SW480 (cell line): ENCODE measurements at places on chromosomes 12 and 14.

DNA sequence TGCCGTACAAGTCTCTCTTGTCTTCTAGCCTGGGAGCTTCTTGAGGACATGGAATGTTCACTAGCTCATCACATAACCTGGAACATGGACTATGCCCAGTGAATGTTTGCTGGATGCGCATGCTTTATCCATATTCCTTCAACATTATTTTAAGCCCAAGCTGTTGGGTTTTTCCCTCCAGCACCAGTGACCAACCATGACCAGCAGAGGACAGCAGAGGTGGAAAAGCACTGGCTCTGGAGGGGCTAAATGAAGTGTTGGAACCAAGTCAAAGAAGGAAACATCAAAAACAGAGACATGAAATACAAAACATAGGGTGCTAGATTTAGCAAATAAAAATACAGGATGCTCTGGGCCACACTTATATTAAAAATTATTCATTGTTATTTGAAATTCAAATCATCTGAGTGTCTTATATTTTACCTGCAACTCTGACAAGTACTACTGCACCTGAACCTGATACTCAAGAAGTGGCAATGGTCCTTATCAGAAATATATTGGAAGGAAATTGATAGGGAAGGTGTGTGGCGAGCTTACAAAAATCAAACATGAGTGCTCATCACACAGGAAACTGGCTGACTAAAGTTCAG, 23.1 kb upstream of the HELB start:
- peak; percentile 18 for DNase-seq

DNA sequence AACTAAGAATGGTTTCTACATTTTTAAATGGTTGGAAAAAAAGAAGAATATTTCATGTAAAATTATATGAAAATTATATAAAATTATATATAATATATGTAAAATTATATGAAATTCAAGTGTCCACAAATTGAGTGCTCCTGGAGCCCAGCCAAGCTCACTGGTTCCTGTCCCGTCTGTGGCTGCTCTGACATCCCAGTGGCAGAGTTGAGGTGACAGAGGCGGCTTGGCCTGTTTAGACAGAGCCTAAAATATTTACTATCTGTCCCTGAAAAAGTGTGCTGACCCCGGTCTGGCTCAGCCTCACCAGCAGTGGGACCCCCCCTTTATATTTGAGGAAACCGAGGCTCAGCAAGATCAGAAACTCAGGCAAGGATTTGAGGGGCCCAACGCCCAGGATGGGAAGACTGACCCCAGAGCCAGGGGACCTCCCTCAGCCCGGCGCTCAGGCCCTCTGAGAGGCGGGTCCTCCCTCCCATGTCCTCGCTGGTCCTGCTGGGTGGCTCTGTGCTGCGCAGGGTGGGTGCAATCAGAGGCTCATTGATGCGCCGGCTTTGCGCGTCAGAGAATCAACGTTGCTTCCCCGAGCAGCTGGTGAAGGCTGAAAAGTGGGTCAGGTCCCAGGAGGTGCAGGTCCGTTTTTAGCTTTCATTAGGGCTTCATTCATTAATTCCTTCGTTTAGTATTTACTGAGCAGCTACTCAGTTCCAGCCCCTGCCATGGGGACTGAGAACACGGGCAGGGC, 21.5 kb upstream of the BEGAIN start:
- no peak for DNase-seq

DNA sequence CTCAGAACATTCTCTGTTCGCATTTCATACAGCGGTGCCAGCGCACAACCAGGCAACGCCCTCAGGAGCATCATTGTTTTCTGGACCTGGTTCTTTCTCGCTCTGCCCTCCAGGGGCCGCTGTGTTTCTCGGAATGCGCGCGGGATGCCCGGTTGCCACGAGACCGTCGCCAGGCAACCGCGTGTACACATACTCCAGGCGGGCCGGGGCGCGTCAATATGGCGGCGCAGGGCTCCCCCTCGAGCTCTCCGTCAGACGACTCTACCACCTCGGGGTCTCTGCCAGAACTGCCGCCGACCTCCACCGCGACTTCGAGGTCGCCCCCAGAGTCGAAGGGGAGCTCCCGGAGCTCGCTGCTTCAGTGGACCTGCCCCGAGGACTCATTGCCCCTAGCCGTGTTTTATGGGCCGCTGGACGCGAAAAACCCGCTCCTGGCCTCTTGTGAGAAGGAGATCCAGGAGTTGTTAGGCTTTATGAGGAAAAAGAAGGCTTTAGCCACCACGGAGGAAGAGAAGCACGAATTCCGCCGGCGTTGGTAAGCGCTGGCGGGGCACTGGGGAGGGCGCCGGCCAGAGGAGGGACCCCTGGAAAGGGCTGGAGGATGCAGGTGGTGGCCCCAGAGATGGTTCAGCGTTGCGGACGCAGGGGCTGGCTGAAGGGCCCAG, at the start of gene CFAP54:
TSS of gene CFAP54 (plus strand) at position 186 of the 665 bp plus-strand sequence. CDS start at position 219, 33 bp downstream.
- peak; percentile 78 for DNase-seq

GRCh38 chr14:101129521-101130167, 226.1 kb upstream of the RTL1 start:
- no peak for DNase-seq

GRCh38 chr14:49017447-49017846, 568.7 kb downstream of the RPS29 start:
- no peak for DNase-seq

DNA sequence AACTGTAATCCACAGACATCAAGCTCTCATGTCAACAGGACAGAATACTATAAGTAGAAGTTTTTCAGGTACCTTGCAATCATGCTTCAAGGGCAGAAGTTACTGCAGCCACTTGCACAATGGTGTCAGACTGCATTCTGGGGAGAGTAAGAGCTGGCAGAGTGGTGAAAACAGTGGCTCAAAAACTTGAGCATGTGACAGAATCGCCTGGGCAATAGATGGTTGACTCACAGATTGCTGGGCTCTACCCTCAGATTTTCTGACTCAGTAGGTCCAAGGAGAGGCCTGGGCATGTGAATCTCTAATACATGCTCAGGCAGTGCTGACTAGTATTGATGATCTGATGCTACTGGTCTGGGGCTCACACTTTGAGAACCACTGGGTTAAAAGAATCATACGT, 187.8 kb downstream of the TBX5 start:
- no peak for DNase-seq

DNA sequence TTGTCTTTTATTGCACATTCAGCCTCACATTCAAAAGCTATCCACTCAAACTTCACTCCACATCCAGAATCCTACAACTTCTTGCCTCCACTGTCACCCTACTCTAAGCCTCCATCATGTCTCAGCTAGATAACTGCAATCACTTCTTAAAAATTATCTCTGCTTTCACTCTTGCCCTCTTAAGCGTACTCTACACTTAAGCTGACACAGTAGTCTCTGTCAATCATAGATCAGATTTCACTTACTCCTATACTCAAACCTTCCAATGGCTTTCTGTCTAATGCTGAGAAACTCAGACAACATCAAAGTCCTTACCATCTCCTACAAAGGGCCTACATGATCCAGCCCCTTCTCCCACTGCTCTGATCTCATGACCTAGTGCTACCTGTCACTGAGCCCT, 304.1 kb downstream of the ITPR2 start:
- no peak for DNase-seq

DNA sequence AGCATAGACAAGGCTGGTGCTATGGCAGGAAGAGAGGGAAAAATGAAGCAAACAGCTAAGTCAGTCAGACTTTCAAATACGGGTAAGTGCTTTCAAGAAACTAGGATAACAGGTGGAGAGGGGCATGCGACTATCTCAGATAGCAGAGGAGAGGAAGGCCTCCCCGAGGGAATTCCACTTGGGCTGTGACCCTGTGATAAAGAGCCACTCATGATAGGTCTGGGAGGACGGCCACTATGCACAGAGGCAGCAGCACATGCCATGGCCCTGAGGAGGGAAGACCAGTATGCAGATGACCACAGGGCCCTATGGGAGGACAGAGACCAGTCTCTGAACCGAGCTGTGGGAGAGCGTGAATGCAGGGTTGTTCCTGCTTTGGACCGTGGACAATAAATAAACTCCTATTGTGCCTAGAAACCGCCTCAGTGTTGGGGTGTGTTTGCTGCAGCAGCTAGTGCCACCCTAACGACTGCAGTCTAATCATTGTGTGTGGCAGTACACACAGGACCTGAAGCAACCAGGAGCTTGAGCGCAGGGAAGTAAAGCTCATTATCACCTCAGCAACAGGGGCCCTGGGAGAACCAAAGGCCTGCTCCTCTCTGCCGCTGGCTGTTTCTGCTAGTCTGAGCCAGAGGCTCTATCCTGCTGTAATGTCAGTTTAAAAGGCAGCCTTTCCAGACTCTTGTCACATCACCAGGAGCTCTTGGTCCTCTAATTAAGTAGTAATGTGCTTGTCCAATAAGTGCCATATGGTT, 119.1 kb downstream of the CACNA1C start:
- no peak for DNase-seq

DNA sequence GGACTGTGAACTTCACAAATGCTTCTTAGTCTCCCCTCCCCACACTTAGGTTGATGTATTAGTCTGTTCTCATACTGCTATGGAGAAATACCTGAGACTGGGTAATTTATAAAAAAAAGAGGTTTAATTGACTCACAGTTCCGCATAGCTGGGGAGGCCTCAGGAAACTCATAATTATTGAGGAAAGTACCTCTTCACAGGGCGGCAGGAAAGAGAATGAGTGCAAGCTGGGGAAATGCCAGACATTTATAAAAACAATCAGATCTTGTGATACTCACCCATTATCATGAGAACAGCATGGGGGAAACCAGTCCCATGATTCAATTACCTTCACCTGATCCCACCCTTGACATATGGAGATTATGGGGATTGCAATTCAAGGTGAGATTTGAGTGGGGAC, 178.8 kb downstream of the SLC38A4 start:
- no peak for DNase-seq

- no peak for DNase-seq
Observed at GRCh38 chr14:22370084-22370847, 218.8 kb downstream of the DAD1 start.

GRCh38 chr14:98501836-98502235, 770.2 kb downstream of the BCL11B start:
- peak; percentile 26 for DNase-seq

GRCh38 chr12:66409195-66409871, 107.0 kb downstream of the HELB start:
- peak; percentile 24 for DNase-seq

- no peak for DNase-seq
Observed at GRCh38 chr14:103401223-103402214, 16.3 kb downstream of the MARK3 start.

- DNase-seq = no peak
Observed at GRCh38 chr12:15837141-15837790, 44.9 kb upstream of the STRAP start.

DNA sequence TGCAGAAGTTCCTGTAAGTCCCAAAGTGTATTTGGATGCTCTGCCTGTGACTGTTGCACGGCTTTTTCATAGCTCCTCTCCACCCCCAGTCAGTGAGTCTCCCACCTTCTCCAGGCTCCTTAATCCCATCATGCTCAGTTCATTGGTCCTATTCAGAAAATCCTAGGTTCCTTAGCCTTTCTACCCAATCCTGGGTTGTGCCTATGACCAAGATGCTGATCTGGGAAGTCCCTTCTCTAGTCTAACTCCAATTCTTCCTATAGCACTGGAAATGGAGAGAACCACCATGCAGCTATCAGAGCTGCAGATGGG, 7.7 kb downstream of the CISTR start:
- no peak for DNase-seq

- DNase-seq = no peak
Observed at GRCh38 chr14:41362139-41362538, 244.5 kb upstream of the LRFN5 start.

DNA sequence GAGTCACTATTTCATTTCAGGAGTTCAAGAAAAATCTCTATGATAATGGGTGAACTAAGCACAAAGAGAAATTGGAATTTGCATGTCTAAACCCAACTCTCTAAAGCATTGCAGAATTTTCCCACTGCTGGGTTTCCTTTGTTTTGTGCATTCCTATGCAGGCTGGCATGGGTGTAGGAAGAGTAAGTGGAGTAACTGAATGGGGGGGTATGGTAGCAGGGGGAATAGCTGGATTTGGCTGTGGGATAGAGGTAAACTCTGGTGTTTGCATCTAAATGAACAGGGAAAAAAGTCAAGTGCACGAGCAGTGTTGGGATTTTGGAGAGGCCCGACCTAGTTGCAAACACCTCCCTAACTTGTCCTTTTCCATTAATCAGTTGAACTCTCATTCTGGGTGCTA, 159.1 kb downstream of the ANO4 start:
- no peak for DNase-seq

DNA sequence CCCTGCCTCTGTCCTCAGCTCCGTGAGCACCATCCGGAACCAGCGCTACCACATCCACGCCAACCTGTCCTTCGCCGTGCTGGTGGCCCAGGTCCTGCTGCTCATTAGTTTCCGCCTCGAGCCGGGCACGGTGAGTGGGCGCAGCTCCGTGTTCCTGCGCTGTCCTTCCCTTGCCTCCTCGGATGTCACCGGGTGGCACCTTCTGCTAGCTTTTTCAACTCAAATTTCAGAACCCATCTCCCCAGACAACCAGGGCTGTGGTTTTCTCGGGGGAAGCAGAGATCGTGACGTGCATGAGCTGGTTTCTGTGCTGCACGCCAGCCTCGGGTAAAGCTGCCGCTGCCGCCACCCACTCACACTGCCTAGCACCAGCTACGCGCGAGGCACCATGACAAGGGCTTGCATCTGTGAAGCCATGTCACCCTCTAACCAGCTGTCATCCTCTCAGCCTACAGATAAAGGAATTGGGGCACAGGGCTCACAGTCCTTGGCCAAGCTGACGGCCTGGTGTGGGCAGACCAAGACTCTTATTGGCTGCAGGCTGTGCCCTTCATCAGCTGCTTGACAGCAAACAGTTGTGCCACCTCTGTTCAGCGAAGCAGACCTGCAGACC, 152.1 kb downstream of the ADGRD1 start:
- DNase-seq = no peak

GRCh38 chr12:127656266-127656665, 610.7 kb upstream of the TMEM132C start:
- no peak for DNase-seq

DNA sequence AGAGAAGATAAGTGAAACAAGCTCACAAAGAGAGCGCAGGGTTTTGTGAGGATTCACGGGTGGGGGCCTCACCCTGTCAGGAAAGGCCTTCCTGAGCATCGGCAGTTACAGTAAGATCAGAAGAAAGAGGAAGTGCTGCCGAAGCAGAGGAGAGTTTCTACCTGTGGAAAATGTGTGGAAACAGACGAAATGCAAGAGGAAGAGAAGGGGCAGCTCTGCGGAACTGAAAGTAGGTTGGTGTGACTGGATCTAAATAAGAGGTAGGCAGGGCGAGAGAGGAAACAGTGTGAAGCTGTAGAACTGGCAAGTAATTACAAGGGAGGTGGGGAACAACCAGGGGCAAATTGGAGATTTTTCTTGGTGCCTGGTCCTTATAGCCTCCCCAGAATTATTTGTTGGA, 2.6 kb downstream of the GPR68 start:
- DNase-seq = no peak

- DNase-seq = no peak
Observed at GRCh38 chr12:66896797-66897196, 217.9 kb upstream of the GRIP1 start.

DNA sequence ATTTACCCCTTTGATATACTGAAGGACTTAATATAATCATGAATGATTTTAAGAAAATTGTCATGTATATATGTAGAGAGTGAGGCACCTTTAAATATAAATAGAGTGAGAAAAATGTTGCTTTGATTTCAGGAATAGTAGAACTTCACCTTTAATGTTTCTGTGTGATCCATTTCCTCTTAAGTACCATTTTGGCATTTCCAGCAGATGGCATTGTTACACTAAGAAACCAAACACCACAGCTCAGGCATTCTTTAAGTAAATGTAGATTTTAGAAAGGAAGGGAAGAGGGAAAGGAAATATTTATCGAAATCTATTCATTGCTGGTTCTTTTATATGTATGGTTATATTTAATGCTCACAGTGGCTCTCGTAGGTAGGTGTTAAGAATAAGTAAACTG, 556.7 kb upstream of the FBXO33 start:
- peak; percentile 34 for DNase-seq

- peak; percentile 0 for DNase-seq
Observed at GRCh38 chr14:22185191-22185590, 403.8 kb downstream of the DAD1 start.
